ENCODE measurements at places on chromosomes 12 and 14.

GRCh38 chr12:60195483-60195882 lies 599.7 kb downstream of the SLC16A7 start:
- DNase-seq = no peak

DNA sequence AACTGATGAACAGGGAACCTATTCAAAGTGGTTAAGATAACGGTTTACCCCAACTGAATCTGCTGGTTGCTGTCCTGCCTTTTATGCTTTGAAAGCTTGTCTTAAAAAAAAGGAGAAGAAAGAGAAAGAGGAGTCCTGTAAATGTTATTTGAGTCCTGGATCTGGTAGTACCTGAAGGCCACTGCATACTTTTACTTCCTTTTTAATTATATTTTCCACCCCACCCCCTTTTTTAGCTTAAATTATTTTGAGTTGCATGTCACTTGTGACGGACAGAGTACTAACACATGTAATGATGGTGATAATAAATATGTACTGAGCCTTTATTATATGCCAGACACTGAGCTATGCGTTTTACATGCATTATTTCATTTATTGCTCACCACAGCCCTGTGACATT lies 2.5 kb upstream of the AMIGO2 start:
- DNase-seq = no peak

DNA sequence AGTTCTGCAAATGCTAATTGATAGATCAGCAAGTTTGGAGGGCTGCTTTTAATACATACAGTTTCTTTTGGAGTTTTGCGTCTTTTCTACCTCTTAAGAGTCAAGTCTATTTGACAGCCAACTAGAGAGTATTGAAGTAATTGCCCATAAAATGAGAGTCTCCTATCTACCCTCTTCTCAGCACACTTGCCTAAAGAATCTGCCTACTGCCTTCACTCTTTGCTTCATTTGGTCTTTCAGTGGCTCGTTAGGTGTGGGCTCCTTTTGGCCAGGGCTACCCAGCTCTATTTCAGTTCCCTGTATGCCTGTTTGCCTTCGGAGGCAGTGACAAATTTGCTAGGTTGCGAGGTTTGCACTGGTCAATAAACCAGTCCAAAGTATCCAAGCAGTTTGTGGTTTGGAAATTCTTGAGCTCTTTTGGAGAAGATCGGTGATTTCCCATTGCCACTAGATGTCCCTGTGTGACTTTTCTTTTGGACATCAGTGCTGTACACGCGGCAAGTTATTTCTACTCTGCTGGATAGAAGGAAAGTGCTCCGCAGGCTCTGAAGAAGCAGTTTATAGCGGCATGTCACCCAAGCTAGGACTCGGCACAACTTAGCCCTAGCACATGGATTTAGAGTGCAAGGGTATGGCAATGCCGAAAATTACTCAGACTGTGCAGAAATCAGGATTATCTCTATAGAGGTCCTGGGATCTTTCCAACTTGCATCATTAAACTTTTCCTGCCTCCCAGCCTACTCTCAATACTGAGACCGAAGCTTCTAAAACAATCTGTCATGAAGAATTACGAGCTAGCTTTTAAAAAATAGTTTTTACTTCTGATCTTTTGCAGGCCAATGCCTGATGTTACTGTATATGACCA lies 38.6 kb downstream of the MGST1 start:
- peak; percentile 34 for DNase-seq

- no peak for DNase-seq
Observed at GRCh38 chr12:53744751-53745150, 7.0 kb downstream of the CISTR start.

DNA sequence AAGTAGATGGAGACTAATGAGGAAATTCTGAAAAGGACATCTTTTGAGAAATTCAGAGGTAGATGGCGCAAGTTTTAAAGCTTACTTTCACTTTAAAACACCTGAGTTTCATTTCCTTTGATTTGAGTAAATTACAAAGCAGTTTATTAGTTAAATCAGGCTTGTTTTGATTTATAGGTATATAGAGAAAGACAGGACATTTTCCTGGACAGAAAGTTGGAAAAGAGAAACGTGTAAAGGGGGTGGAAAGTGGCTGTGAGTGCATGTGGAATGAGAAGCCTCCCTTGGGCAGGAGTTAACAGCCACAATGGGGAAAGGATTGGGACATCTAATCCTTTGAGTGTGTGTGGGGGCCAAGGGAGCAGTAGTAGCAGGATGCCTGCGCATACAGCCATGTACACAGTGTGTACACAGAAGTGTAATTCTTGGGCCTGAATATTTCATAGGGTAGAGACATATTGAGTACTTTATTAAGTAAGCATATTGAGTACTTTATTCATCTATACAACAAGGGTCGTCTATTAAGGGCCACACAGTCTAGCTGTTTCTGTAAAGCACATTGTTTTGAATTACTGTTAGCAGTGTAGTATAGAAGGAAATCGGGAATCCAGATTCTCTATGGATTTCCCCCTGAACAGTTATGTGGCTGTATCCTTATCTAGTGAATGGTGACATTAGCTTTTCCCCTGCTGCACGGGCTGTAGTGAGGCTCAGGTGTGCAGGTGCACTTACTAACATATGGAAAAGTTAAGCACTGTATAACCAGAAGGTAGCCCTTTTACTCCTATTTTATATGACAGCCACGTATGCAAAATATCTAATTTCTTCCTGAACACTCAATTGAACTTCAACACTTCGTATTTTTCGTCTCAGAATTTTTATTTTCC lies 19.1 kb downstream of the MARK3 start:
- DNase-seq = no peak

DNA sequence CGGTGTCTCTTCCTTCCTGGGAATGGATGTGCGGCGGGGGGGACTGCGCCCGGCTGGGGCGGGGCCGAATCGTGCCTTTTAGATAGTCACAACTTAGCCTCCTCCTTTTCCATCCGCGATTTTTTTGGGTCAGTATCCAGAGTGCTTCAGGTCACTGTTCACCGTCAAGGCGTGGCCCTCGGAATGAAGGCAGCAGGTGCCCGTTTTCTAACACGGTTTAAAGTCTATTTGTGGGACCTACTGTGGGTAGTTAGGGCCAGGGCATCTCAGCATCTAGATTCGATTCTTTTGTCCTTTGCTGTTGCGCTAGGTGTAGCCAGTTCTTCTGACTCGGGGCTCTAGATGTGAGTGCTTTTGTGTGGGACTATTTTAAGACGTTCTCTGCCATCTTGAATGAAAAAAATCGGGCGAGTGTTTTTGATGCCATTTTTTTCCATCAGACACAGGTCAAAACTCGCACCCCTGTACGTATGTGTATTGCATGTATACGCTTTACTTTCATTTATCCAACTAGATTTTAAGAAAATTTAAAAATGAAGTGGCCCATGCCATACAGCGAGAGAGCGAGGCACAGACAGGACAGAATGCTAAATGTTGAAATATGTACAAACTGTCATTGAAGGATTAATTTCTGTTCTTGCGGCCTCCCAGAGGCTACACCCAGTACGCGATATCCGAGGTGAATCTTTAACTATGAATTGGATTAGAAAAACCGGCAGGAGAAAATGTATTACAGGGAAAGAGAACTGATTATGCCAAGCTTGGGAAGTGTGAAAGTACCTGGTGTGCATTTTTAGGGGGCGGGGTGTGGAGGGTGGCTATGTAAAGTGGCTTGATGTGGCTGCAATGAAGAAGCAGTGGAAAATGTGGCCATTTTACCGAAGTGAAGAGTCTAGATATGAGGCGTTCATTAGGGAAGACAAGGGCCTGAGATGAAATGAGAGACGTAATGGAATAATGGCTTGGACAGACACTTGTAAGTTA lies 835 bp downstream of the VEZT start:
- DNase-seq = no peak

DNA sequence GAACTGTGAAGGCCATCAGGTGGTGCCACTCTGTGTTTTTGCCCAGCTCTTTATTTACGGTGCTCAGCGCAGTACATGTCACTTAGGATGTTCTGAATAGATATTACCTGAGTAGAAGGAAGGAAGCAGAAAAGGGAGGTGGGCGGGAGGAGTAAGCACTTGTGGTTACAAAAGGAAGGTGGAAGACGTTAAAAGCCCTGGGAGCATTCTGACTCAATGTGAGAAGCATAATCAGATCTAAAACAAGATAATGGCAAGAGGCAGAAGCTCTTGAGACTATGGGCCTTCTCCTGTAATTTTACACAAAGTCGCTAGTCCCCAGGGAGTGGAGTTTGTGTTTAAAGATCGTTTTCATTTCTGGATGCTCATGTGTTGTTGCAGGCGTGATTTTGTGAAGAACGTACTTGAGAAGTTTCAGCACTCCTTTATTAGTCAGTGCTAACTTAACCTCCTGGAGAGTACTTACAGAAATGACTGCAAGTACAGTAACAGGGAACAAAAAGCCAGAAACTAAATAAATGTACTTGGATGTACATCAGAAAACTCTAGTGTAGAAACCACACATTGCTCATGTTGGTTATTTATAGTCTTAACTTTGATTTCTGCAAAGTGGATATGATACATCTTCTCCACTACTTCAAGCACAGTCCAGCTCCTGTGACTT lies 1523.5 kb downstream of the AACS start:
- DNase-seq = no peak

- DNase-seq = peak; percentile 36
Observed at GRCh38 chr12:121391619-121392324, 8.1 kb upstream of the RNF34 start.

GRCh38 chr14:90649083-90649482 lies 167.1 kb downstream of the TTC7B start:
- DNase-seq = no peak

- DNase-seq = peak; percentile 56
Observed at GRCh38 chr12:63400718-63401117, 249.7 kb upstream of the AVPR1A start.

DNA sequence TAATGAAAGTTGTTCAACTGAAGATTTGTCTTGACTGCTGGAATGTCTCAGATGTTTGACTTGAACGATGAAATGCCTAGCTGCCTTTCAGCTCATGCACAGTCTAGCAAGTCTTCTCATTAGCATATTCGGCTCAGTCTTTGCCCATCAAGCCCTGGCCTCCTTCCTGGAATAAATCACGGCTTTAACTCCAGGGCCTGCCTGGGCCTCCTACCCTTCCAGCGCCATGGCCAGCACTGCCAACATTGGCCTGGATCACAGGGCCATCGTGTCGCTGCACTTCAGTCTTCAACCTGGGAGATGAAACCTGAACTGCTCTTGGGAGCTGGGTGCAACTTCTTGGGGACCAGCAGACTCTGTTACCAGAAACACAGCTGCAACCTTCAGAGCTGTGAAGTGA lies 126.7 kb upstream of the TMEM260 start:
- no peak for DNase-seq

- DNase-seq = no peak
Observed at GRCh38 chr12:116213014-116213413, 64.5 kb downstream of the MED13L start.

GRCh38 chr12:68641138-68641537 lies 30.4 kb downstream of the RAP1B start:
- no peak for DNase-seq

GRCh38 chr14:105563347-105563737 lies 37.0 kb downstream of the TMEM121 start:
- no peak for DNase-seq

DNA sequence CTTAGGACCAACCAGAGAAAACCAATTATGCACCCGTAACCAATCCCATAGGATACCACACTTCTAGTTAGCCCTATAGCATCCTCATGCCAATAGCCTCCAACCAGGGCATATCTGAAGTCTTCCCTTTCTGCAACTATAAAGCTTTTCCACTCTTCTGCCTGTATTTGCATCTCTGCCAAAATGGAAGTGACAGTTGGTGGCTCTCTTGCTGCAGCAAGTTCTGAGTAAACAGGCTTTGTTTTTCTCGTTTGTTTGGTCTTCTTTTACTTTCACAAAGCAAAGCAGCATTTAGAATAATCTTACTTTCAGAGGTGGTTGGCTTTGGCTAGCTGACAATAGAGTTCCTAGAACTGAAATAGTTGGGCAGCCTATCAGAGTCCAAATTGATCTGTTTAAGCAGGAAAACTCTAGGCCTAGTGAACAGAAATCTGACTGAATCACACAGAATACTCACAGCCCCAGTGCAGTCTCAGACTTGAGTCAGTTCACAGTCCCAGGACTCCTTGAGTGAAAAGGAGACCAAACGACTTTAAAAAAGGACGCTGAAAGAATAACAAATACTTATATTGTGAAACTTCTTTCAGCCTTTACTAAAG lies 1029.7 kb upstream of the LRFN5 start:
- DNase-seq = no peak

GRCh38 chr14:68331991-68332390 lies 460.9 kb downstream of the ZFP36L1 start:
- no peak for DNase-seq

DNA sequence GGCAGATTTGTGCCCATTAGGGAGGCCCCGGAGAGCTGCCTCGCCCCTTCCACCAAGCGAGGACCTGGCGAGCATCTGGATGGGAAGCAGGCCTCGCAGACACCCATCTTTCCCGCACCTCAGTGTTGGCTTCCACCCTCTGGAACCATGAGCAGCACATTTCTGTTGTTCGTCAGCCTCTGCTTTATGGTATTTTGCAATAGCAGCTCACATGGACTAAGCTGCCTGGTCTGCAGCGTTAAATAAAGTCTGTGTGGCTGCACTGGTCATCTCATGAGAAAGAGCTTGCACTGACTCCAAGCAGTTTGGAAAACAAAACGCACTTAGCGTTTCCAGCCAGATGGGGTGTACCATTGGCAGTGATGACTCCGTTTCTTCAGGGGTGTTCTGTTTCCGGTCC lies 75.8 kb downstream of the GLT1D1 start:
- no peak for DNase-seq

GRCh38 chr14:87087881-87088280 lies 905.1 kb downstream of the GALC start:
- no peak for DNase-seq

DNA sequence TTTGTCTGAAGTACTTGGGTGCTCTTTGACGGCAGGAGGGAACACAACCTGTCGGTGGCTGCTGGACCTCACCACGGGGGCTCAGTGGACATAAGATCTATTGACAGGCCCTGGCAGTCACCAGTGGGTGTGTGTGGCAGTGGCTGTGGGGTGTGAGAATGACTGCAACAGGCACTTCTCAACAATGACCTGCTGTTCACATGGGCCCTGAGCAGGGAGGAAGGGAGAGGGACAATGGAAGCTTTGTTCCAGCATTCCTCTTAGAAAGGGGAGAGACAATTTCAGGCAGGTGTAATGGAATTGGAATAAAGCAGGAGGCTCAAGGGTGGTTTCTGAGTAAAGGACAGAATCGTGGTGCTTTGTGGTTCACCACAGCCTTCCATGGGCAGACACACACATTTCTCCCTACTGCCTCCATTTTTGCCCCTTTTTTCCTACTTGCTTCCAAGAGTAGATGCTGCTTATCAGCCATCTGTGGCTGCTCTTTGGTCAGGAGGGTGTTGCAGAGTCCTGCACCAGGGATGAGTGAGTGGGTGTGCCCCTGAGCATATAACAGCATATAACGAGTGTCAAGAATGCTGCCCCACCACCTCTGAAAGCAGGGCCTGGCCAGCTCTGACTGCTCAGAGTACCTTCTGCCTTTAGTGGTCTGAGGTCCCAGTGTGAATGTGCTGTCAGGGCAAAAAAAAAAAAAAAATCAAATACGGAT lies 267.7 kb downstream of the RASSF9 start:
- DNase-seq = no peak

Measured in non-pigmented ciliary epithelial cell (primary cell).